ENCODE measurements at places on chromosomes 2 and 18.

DNA sequence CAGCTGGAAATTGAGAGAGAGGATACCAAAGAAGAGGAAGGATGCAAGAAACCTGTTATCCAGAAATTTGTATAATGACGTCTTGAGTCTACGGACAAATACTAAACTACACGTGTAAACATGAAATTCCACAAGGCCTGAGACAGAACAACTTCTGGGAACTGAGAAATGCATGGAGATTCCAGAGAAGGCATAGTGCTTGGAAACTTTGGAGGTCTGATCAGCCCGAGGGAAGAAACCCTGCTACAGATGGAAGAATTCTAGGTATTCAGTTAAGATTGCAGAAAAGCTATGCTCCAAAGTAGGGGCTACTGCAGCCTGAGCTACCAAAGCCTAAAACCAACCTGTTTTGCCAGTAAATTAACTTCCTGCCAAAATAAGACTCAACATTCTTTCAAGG is 120.4 kb downstream of the PDCL3 start:
- DNase-seq, result no peak

DNA sequence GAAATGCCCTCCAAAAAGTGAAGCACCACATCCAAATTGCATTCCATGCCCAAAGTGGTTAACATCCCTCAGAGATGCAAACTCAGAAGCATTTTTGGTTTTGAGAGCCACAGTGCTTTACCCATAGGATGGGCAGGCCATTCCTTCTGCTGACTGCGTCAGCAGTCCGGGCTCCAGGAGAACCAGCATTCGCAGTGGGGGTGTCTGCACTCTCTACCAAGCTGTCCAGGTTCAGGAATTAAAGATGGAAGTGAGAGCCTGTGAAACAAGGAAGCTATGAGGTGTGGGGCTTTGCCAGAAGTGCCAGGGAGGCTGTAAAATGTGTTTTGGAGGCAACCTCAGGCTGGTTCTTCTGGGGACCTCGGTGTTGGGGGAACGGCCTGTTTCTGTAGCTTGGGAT is 205.7 kb downstream of the AGAP1 start:
- no peak for DNase-seq

- DNase-seq, result no peak
Measured at GRCh38 chr2:13332060-13332459, 615.3 kb downstream of the TRIB2 start.

- DNase-seq, result no peak
Measured at GRCh38 chr2:65072181-65072970, 16.2 kb downstream of the CEP68 start.

DNA sequence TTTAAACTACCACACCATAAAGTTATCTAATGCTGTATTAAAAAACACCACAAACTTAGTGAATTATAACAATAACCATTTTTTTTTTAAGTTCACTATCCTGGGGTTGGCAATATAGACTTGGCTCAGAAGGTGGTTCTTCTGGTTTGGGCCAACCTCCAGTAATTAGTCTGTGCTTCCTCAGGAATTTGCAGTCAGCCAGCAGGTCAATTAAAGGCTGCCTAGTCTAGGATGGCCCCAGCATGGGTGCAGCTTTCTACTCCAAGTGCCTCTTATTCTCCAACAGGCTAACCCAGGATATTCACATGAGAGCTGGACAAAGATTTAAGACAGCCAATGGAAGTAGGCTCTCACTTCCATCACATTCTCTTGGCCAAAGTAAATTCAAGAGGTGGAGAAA is 379.1 kb upstream of the FIGN start:
- no peak for DNase-seq

DNA sequence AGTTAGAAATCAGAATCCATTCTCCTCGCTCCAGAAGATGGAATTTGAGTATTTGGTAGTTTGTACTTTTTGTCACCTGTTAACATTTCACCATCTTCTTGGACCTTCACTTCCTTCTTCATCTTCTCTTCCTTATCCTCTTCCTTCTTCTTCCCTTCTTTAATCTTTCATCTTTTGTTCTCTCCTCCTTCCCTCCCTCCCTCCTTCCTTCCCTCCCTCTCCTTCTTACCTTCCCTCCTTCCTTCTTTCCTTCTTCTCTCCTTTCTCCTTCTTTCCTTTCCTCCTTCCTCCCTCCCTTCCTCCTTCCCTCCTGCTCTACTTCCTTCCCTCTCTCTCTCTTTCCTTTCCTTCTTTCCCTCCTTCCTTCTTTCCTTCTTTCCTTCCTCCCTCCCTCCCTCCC is 31.1 kb upstream of the LTBP1 start:
- no peak for DNase-seq

GRCh38 chr2:158253170-158253569 is 151.5 kb downstream of the UPP2 start:
- DNase-seq, result no peak

DNA sequence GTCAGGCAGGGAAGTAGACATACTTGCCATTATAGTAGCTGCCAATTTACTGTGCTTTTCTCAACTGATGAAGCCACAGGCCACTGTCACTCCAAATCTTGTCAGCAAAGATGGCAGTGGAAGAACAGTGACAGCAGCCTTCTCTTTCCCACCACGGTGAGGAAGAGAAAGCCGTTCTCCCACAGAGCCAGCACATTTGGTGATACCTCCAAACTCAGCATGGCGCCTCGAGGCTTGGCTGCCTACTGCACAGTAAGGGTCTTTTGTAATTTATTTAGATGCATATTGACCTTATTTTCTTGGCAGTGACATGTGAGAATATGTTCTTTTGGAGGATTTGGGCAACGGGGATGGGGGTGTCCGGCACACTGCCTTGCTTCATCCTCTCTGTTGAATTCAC is 117.2 kb upstream of the CDH20 start:
- no peak for DNase-seq

- DNase-seq, result no peak
Measured at GRCh38 chr2:37669446-37669845, 2.0 kb downstream of the CDC42EP3 start.

GRCh38 chr18:61825386-61825785 is 67.4 kb downstream of the RNF152 start:
- DNase-seq, result no peak

DNA sequence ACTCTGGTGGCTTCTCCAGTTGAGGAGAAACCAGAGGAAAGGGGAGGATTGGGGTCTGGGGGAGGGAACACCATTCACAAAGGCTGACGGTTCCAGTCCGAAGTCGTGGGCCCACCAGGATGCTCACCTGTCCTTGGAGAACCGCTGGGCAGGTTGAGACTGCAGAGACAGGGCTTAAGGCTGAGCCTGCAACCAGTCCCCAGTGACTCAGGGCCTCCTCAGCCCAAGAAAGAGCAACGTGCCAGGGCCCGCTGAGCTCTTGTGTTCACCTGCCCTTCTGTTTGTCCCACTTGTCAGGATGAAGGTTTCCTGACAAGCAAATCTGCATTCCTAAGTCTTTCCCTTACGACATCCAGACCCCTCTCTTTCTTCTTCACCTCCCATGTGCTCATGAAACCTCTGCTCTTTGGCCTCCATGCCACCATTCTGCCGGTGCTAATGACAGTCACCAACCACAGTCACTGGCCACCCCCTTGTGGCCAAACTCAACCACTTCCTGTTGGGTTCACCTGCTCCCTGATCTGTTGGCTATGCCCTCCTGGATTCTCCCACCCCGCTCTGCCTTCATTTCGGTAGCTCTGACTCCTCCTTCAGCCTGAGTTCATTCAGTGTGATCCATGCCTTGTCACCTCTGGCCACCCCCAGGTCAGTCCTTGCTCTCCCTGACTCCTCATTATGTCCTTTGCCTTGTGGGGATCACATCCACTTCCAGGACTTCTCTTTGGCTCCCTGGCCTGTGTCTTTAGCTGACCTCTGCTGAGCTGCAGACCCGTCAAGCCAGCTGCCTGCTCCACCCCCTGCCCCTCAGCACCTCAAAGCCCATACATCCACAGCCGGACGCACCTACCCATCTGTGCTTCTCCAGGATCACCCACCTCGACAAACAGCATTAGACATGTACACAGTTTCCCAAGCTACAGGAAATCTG is 17.6 kb downstream of the EMX1 start:
- DNase-seq, result no peak

DNA sequence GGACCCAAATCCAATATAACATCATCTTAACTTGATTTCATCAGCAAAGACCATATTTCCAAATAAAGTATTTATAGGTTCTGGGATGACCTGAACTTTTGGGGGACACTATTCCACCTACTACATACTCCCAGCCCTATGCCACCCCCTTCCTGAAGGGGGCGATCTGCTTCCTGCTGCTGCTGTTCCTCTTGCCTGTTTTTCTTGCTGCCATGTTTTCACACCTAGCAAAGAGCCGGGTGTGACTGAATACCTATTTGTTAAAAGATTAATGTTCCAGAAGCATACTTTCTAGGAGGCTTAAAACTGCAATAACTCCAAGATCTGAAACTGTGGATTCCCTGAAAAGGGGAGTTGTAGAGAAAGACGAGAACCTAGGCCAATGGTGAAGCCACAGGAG is 89.7 kb downstream of the ICOS start:
- DNase-seq, result no peak

DNA sequence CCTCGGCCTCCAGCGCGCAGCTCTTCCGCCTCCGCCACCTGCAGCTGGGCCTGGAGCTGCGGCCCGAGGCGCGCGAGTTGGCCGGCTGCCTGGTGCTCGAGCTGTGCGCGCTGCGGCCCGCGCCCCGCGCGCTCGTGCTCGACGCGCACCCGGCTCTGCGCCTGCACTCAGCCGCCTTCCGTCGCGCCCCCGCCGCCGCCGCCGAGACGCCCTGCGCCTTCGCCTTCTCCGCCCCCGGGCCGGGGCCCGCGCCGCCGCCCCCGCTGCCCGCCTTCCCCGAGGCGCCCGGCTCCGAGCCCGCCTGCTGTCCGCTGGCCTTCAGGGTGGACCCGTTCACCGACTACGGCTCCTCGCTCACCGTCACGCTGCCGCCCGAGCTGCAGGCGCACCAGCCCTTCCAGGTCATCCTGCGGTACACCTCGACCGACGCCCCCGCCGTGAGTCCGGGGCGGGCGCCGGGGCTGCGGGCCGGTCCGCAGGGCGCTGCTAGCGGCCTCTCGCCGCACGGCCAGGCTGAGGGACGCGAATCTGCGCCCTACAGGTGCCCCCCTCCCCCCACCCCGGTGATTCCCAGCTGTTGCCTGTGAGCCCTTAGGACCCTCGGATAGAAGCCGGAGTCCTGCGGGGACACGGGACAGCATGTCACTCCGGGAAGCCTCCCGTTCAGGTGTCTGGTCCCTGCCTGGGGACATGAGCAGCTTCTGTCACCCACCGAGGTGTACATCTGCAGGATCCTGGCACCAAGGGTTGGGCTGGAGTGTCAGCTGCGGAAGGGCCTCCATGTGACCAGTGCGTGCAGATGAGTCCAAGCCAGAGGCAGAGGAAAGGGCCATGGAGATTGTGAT is 616 bp downstream of the RNPEPL1 start:
- no peak for DNase-seq
